Pulmonary artery endothelial cell (primary cell): ENCODE measurements at places on chromosomes 4 and X. TPM values are rescaled to one million over a fixed set of nuclear protein-coding genes. Genes with fewer than 3 reads are reported as not detected.
A peak's percentile ranks its signal among the peaks of the same experiment; 100 is the strongest.

PARM1 gene
- 0.04 and 0.07 TPM in 2 replicates for total RNA-seq

DNA sequence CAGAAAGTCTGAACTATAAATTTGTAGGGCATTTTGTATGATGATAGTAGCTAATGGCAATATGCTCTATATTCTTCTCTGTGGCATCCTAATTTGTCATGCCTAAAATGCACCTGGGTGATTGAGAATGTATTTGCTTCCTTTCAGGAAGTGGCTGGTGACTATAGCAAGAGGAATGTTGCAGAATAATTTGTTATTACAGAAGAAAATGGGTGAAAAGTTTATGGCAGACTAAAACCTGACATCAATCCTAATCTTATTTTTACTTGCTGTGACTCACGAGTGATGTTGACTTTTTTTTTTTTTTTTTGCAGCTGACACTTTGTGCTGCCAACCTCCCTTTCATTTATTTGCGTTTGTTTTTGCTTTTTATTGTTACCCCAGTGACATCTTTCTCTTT is 141.1 kb downstream of the MSL3 start:
- DNase-seq = peak; percentile 43

DNA sequence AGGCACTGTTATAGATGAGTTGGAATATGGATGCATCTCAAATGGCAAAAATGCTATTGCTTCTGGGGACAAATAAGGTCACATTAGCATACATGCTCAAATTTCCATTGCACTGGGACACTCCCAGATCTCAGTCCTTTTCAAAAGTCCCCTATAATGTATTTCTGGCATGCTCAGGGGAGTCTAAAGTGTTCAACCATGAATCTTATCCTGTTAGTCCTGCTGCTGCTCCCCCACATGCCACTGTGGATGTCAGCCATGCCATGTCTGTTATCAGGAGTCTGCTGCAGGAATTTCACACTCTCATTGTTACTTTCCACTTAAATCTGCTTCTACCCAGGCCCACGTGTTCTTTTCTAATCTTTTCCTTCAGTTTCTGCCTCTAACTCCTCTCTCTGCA is 1000.6 kb downstream of the CCSER1 start:
- no peak for DNase-seq

GRCh38 chrX:46653482-46653881 is 79.9 kb downstream of the CHST7 start:
- DNase-seq = no peak

- DNase-seq = no peak
These were observed 241.3 kb downstream of the CFAP299 start for GRCh38 chr4:80576796-80577195.
